ENCODE measurements at places on chromosomes 13 and 19.

GRCh38 chr19:13241231-13242104 lies 91.3 kb downstream of the IER2 start:
- DNase-seq: peak; percentile 19

DNA sequence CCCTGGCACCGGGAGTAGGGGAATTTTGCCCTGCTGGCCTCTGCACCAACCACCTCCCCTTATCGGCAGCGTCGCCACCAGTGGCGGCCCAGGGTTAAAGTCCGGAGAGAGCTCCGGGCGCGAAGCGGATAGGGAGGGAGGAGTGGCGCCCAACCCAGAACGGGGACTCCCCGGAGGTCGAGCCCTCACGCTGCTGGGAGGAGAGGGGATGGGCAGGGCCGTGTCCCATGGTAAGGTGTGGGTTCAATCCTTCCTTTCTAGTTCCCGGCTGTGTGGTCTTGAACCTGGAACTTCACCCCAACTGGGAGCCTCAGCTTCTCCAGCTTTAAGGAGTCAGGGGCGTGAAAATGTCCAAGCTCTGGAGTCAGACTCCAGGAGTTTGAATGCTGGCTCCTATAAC lies 23.3 kb upstream of the BCL3 start:
- DNase-seq: no peak

DNA sequence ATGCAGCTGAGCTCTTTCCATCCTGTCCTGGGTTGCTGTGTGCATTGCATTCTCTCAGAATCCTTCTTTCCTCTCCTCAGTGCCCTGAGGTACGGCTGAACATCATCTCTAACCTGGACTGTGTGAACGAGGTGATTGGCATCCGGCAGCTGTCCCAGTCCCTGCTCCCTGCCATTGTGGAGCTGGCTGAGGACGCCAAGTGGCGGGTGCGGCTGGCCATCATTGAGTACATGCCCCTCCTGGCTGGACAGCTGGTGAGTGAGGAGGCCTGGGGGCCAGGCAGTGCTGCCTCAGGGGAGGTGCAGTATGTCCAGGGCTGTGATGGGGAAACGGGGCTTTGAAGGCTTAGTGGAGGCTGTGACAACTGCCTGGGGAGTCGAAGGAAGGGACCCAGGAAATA lies 29.8 kb downstream of the PPP2R1A start:
- DNase-seq: no peak

DNA sequence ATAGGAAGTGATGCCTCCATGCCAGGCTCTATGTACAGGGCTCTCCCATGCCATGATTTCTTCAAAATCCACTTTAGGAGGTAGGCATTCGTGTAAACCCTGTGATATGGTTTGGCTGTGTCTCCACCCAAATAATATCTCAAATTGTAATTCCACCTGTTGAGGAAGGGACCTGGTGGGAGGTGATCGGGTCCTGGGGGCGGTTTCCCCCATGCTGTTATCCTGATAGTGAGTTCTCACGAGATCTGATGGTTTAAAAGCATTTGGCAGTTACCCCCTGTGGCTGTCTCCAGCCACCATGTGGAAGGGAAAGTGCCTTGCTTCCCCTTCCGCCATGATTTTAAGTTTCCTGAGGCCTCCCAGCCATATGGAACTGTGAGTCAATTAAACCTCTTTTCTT lies 8.1 kb downstream of the SARS2 start:
- no peak for DNase-seq

DNA sequence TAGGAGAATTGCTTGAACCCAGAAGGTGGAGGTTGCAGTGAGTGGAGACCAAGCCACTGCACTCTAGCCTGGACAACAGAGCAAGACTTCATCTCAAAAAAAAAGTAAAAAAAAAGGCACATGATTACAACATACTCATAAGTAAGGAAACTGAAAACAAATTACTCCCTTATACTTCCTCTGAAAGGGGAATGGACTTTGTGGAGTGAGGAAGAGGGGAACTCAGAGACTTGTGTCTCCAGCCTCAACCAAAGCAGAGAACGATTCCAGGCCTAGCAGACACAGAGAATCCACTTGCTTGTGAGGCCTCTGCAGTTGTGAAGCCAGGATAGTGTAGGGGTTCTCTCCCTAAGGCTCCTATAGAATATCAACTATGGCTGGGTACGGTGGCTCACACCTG lies 4.3 kb upstream of the LATS2 start:
- DNase-seq: no peak

GRCh38 chr19:56720281-56720680 lies 48.7 kb upstream of the ZNF835 start:
- no peak for DNase-seq

DNA sequence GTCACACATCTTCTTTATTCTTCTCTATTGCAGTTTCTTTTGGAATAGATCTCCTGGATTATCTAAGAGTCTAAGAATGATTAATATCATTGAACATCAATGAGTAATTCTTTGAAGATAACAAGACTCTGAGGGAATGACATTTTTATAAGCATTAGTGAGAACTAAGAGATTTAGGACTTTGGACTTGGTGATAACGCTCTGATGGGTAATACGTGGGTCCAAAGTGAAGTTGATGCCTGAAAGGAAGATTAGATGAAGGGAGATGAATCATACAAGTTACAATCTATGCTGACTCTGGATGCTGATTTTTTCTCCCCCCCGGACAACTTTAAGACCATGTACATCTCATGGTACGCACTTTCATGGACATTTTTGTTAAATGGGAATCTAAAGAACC lies 364.5 kb downstream of the GPC5 start:
- no peak for DNase-seq

DNA sequence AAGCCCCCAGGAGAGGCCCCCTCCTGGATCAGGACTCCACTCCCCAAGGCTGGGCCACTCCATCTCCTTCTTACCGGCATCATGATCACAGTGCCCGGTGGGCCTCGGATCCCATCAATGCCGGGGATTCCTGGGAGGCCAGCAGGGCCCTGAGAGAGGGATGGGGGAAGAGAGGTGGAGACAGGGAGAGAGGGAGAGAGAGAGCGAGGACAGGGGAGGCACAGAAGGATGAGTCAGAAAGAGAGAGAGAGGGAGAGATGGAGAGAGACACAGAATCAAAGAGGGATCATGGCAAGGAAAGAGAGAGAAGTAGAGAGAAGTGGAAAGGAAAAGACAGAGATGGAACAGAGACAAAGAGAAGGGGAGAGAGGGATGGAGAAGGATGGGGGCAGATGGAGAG lies 13.8 kb downstream of the COL5A3 start:
- DNase-seq: no peak

- DNase-seq: no peak
Measured at GRCh38 chr19:51127032-51127431, 2.3 kb downstream of the SIGLEC9 start.

GRCh38 chr13:46717856-46718255 lies 79.1 kb downstream of the ESD start:
- DNase-seq: no peak

GRCh38 chr13:41061914-41062837 lies 867 bp downstream of the WBP4 start:
- no peak for DNase-seq

DNA sequence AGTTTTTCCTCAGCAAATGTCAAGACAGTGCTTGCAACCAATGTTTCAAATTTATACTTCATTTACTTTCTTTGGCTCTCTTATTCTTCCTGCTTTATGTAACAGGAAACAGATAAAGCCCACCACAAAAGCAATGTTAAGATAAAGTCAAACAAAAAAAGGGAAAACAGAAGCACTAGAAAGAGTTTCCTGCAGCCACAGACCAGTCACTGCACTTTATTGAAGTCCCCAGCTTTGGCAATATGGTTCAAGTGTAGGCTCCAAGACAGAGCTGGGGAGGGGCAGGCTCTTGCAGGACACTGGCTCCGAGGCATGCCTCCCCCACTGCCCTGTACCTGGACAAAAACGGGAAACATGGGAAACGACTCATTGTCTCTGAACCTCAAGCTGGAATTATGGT lies 15.3 kb upstream of the CDC16 start:
- no peak for DNase-seq

DNA sequence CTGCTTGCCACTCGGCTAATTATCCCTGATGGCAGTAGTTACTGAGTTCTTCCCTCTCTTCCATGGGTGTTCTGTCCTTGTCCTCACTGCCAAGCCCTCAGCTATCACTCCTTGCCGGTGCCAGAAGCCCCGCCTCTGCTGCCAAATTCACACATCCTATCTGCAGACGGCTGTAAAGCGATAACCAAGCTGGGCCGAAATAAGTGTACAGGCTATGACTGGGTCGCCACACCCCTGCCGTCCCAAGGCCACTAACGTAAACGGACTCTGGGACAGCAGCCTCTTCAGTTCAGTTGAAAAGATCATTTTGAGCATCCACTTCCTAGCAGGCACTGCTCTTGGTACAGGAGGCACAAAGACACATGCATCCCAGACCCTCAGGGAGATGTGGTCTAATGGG lies 13.3 kb downstream of the SLC7A1 start:
- no peak for DNase-seq

- DNase-seq: no peak
Measured at GRCh38 chr19:14519860-14520407, 1.7 kb upstream of the DNAJB1 start.

DNA sequence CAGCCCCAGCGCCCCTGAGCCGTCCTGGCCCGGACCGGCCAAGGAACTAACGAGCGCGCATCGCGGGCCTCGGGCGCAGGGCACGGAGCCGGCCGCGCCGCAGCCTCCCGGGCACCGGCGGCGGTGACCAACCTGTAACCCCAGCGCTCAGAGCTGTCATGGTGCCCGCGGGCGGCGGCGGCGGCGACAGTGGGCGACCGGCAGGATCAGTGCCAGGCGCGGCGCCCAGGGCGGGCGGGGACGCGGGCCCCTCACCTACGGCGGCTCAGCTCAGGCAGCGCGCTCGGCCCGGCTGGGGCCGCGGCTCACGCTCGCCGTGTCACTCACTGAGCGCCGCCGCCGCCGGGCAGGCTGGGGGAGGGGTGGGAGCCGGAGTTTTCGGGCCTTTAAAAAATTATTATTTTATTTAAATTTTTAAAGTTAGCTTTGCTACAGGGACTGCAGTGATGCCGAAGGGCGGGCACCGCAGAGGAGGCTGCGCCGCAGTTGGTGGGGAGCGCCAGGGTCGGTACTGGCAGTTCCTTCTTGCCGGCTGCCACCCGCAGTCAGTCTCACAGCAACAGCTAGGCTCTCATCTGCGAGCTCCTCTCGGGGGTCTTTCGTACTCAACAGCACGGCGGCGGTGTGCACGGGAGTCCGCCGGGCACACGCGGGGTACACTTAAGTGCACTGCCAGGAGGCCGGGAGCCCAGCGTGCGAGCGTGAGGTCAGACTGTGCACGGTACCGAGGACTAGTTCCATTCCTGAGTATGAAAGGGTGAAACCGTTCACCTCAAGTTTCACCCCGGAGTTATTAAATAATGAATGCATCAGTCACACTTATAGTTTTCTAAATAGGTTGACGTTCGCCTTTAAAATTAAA lies at the start of gene NALCN:
TSS of gene NALCN (minus strand) at position 328 of the 862 bp plus-strand sequence. CDS start 17,382 bp downstream, outside the sequence.
- no peak for DNase-seq

GRCh38 chr19:7489609-7490044 lies 792 bp upstream of the PEX11G start:
- DNase-seq: no peak

DNA sequence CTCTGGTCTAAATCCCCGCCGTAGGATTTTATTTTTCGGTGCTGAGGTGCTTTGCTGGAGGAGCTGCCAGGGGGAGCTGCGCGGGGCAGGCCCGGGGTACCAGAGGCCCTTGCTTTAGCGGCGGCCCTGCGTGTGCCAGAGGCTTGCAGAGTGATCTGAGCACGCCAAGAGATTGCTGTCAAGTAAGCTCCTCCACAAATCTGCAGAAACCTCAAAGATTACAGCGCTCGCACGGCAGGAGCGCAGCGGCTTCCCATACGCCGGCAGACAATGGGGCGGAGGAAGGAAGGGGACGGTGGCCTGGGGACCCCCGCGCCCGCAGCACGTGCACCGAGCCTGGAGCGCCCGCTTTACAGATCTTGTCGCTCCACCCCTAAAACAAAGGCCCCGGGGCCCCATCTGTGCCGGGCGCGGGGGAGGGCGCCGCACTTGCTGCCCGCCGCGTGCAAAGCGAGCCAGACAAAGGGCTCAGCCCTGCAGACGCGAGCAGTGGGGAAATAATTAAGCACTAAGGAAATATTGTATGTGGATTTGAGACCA lies 9.1 kb upstream of the C19orf12 start:
- DNase-seq: no peak

GRCh38 chr13:77729502-77730221 lies 32.2 kb downstream of the SLAIN1 start:
- no peak for DNase-seq

GRCh38 chr19:49924004-49924880 lies 4.8 kb upstream of the ATF5 start:
- no peak for DNase-seq

DNA sequence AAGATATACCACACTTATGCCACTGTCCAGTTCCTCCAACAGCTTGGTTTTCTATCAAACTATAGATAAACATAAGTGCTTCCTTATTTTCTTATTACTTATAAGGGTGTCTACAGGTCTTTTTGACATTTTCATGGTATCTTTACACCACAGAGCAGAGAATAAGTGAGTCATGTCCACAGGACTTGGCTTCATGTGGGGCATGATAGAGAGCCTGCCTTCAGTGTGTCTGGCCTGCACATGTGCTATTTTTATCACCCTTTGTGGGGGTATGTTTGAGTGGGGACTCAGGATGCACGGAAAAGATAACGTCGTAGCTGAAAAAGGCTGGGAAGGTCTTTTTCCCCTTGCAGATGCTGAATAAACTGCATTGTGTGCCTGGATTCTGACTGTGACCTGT lies 8.1 kb upstream of the STOML3 start:
- DNase-seq: no peak

- no peak for DNase-seq
Measured at GRCh38 chr13:22789027-22789593, 391.7 kb upstream of the SGCG start.

DNA sequence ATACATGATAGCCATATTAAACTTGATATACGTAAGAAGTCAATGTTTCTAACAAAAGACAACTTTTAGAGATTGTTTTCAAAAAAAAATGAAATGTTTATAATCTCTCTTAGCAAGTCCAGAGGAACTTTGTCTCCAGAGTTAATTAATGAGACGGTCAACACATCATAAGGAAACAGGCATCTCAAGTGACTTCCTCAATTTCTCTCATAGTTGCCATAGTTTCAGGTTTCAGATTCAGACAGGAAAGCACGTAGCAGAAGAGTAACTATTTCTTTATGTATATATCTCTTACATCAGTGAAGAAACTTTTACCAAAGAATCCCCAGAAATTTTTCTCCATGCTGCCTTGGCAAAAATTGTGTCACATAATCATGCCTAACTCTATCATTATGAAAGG lies 159.6 kb upstream of the ATXN8OS start:
- DNase-seq: no peak

DNA sequence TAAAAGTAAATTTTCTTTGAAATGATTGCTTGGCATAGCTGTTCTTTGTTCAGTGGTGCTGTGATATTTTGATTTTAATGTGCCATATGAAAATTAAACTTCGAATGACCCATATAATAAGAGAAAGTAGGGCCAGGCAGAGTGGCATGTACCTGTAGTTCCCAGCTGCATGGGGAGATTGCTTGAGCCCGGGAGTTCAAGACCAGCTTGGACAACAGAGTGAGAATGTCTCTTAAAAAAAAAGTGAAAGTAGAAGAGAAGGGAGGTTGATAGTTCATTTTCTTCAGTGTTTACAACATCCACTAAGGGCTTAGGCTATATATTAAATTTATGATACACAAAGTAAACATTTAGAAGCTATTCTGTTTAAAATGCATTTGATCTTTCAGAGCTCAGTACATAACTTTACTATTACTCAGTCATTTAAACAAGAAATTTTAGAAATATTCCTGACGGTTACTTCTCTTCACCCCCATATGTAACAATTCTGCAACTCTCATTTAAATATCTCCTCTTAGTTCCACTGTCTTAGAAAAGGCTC lies 17.2 kb upstream of the RFC3 start:
- DNase-seq: no peak

GRCh38 chr19:41918095-41918494 lies 10.2 kb downstream of the ERFL start:
- DNase-seq: no peak
